Glutamatergic neuron (in vitro differentiated cells): ENCODE measurements at places on chromosomes 1 and 21. TPM values are rescaled to one million over a fixed set of nuclear protein-coding genes. Genes with fewer than 3 reads are reported as not detected.

DNA sequence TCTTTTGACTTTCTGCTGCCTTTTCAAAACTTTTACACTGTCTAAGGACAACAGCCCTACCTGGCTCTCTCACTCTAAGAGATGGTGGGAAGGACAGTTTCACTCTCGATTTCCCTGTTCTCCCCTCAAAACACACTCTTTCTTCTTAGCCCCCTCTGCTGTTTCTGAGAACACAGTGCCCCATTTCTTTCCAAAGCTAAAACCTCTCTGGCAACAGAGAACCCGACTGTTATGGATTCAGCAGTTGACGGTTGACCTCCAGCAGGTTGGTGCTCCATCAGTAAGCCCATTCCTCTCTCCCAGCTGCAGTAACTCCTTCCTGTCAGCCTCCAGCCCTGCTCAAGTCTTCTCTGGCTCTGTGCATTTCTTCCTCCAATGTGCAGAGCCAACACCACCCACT lies 88.2 kb upstream of the ABCD3 start:
- H3K4me3 ChIP-seq, result no peak overlapping the region
- DNase-seq, result no peak
- H3K27ac ChIP-seq, result no peak overlapping the region
- H3K27me3 ChIP-seq, result no peaks in the 10 kb centered on the region
- H3K36me3 ChIP-seq, result no peaks in the 10 kb centered on the region

GRCh38 chr1:26540351-26540750 lies 10.8 kb downstream of the RPS6KA1 start:
- no peak for DNase-seq
- no peak overlapping the region for H3K27ac ChIP-seq
- no peak overlapping the region for H3K4me3 ChIP-seq
- H3K27me3 ChIP-seq, result peaks cover 7% of the 10 kb centered on the region
- peaks cover 4% of the 10 kb centered on the region for H3K36me3 ChIP-seq

DNA sequence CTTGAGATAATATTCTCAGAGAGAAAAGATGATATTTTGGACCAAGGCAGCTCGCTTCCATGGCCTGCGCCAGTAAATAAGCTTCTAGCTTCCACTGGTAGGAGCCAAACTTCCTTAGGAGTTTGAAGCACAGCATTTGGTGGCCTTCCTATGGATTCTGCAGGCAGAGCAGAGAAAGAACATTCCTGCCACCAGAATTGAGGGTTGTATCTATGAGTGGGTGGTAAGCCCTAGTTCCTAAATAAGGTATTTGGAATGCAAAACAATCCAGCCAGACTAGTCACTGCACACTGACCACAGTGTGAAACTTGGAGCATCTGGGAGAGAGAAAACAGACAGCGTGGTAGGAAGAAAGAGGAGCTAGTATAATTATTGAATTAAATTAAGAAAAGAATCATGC lies 54.1 kb upstream of the BCAR3 start:
- H3K27ac ChIP-seq, result no peak overlapping the region
- H3K4me3 ChIP-seq, result no peak overlapping the region
- no peak for DNase-seq
- peaks cover 4% of the 10 kb centered on the region for H3K27me3 ChIP-seq
- H3K4me1 ChIP-seq, result peaks cover 18% of the 10 kb centered on the region

DNA sequence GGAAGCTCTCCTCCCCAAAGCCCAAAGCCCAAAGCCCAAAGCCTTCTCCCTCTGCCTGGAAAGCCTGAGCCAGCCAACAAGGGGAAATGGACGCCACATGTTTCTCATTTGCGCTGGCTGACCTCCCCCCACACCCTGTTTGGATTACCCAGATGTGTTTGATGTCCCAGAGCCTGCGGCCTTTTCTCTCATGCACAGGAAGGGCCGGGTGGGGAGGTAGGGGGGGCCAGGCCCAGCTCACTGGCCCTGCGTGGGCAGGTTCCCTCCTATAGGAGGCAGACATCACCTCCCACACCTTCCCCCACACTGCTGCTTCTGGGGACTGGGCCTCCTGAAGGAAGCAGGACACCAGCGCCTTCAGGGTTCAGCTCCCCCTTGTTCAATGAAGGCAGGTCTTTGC lies 116.3 kb downstream of the NAV1 start:
- no peak overlapping the region for H3K27ac ChIP-seq
- no peak for DNase-seq
- no peaks in the 10 kb centered on the region for H3K36me3 ChIP-seq
- H3K4me3 ChIP-seq, result no peak overlapping the region

DNA sequence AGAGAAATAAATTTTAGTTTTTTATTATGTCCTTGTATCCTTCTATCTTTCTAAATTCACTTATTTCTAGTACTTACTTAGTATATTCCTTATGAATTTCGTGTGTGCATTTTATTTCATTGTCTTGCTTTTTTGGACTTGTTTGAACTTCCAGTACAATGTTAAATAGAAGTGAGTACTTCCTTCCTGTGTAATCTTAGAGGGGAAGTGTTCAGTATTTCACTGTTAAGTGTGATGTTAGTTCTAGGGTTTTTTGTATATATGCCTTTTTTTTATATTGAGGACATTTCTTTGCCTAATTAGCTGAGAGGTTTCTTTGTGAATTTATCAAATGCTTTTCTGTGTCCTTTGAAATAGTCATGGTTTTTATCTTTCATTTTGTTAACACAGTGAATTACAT lies 10.7 kb downstream of the LYPLAL1 start:
- H3K4me1 ChIP-seq, result peaks cover 6% of the 10 kb centered on the region
- no peaks in the 10 kb centered on the region for H3K27me3 ChIP-seq
- no peak overlapping the region for H3K27ac ChIP-seq
- DNase-seq, result no peak
- no peak overlapping the region for H3K4me3 ChIP-seq
- no peaks in the 10 kb centered on the region for H3K36me3 ChIP-seq

DNA sequence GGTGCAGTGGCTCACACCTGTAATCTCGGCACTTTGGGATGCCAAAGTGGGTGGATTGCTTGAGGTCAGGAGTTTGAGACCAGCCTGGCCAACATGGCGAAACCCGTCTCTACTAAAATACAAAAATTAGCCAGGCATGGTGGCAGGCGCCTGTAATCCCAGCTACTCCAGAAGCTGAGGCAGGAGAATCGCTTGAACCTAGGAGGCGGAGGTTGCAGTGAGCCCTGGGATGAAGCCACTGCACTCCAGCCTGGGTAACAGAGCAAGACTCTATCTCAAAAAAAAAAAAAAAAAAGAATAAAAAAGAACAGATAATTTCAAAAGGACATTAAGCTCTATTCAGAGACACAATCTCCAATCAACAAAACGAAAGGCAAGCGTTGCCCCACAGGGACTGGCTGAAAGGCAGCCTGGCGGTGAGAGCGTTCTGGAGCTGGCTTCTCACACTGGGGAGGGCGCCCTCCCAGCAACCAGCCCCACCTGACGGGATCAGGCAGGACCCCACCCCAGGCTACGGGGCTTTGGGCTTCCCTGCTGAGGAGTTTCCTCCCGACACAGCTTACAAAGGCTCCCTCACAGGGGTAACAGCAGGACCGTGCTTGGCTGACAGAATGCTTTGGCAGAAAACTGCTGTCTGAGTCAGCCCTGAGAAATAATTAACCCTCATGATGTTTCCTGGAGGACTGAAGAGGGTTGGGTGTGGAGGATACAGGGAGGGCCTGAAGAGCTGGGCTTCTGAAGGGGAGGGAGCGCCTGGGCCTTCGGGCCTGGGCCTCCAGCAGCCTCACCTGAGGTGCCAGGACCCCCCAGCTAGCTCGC lies 31.1 kb upstream of the SRP9 start:
- no peak overlapping the region for H3K4me3 ChIP-seq
- H3K27me3 ChIP-seq, result peaks cover 2% of the 10 kb centered on the region
- peak overlapping the region; percentile 38 for H3K27ac ChIP-seq

The PROK1 gene
- not detected for total RNA-seq
